ENCODE measurements at places on chromosomes 7 and 10.

- no peak for DNase-seq
Observed at GRCh38 chr7:39085590-39086049, 107.9 kb downstream of the POU6F2 start.

GRCh38 chr7:124800386-124800785 is 34.8 kb upstream of the GPR37 start:
- no peak for DNase-seq

DNA sequence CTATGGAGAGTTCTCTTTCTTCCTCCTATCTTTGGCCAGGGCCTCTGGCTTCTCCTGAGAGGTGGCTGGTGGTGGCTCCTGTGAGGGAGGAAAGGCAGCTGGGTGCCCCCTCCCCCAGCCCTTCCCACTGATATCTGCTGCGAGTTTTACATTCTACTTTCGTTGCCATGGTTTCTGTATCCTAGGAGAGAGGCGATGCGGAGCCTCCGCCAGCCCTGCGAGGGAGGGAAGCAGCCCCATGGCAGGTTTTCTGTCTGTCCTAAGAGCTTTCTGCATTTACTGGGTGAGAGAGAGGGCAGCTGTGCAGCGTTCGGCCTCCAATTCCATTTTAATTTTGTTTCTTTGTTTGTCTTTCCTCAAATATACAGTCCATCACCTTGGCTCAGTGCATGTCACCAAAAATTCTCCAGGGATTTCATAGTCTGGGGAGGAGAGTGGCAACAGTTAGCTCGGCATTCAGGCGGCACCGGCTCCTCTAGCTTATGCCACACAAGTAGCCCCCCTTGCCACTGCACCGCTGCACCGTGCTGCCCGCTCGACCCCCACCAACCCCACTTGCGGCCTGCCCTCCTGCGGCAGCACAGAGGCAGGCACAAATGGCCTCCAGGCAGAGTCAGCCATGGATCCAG is 20.4 kb downstream of the DNAJB12 start:
- DNase-seq, result no peak

- DNase-seq, result no peak
Observed at GRCh38 chr7:106344211-106344610, 59.4 kb upstream of the NAMPT start.

DNA sequence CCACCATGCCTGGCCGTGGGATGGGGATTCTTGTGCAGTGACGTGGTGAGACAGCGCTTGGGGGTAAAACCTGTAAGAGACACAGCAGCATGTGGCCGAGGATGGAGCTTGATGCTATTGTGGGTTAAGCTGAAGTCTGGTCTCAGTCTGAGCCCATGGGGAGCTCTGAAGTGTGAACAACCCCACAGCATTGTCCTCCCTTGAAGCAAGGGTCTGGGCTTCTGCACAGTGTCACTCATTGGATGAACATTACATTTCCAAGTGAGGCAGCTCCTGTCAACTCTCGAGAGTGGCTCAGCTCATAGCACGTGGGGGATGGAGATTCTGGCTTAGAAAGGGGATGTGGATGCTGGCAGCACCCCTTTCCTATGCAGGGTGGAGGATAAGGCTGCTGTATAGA is 32.2 kb upstream of the ZNF438 start:
- no peak for DNase-seq

DNA sequence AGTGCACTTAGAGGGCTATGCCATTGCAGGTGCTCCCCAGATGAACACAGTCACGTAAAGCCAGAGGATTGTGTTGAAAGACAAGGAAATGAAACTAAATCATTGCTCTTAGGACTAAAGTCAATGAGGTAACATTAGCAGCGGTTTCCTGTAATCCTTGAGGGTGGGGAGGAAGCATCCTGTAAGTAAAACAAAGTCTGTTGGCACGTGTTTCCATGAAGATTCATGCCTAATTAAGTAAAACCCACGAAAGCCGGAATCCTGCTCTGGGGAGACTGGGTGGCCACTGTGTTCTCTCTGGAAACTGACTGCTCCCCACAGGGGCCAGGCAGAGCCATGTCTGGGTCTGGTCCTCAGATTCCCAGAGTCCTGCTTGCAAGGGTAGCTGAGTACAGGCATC is 18.3 kb downstream of the STEAP1B start:
- DNase-seq, result no peak

GRCh38 chr10:47042780-47043750 is 131.8 kb downstream of the PTPN20 start:
- no peak for DNase-seq

- no peak for DNase-seq
Observed at GRCh38 chr10:70551971-70552422, 50.5 kb downstream of the PRF1 start.

DNA sequence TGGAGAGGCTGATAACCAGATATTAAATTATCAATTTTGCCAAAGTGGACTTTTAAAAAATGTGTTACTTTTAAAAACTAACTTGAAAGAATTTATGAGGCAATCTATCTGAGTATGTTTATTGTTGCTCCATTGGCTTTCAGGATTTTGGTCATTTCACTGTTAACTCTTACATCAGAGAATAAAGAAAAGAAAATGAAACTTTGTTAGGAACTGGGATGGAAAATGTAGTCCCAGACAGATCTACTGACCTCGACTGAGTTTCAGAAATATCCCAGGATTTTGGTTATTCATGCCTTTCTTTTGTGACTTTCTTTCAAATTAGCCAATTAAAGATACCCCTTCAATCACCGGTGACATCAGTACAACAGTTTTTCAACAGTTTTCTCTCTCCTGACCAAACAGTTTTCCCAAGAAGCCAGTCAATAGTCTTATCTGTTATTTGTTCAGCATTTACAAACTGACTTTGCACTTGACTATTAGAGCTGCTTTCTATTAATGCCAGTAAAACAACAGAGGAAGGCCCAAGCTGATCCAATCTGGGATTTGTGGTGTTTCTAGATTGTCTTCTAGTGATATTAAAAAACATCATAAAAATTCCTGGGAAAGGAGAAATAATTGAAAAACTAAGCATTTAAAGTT is 35.8 kb downstream of the NRBF2 start:
- no peak for DNase-seq

Measured in CD8-positive, alpha-beta T cell (primary cell).